Activated T-cell treated with anti-CD3 and anti-CD28 coated beads for 4 hours (primary cell): ENCODE measurements at places on chromosomes 2 and 18.

- DNase-seq, result no peak
Measured at GRCh38 chr18:78993014-78993926, 13.7 kb downstream of the SALL3 start.

DNA sequence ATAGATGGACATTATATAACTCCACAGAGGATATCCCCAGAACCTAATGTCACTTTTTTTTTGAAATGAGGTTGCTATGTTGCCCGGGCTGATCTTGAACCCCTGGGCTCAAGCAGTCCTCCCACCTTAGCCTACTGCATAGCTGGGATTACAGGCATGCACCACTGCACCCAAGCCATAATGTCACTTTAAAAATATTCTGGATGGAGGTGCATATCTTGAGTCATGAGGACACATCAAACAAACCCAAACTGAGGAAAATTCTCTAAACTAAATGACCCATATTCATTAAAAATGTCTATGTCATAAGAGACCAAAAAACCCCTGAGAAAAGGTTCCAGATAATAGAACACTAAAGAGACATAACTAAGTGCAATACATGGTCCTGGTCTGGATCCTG, 36.3 kb downstream of the OSGEPL1 start:
- no peak for DNase-seq

GRCh38 chr2:224025874-224026273, 13.2 kb downstream of the SERPINE2 start:
- peak; percentile 47 for DNase-seq

- DNase-seq, result no peak
Measured at GRCh38 chr18:55501982-55502710, 85.8 kb downstream of the TCF4 start.

DNA sequence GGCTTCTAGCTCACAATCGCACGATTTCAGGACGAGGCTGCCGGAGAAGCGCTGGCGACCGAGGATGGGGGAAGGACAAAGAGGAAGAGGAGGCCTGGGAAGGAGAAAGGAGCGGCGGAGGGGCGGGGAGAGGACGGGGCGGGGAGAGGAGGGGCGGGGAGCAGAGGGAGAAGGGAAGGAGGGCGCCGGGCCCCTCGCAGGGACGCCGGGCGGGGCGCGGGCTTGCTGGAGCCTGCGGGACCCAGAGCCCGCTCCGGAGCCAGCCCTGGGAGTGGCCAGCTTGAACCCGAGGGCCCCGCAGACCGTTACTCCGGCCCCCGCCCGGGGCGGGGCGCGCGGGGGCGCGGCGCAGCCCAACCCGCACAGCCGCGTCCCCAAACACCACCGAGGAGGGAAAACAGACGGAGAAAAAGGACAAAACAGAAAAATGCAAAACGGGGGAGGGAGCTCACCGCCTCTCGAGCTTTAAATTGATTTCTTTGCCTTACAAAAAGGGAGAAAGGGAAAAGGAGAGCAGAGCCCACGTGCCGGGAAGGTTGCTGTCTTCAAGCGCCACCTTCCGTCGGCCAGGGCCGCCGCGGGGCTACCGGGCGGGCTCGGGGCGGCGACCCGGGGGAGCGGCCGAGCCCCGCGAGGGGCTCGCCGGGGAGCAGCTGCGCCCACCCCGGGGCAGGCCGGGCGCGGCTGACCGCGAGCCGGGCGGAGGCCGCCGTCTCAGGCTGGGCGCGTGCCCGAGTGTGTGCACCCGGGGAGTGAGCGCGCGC, 781 bp upstream of the SOX11 start:
- DNase-seq, result no peak

- DNase-seq, result no peak
Measured at GRCh38 chr2:45771261-45771660, 119.8 kb downstream of the PRKCE start.

- DNase-seq, result no peak
Measured at GRCh38 chr2:84187258-84187657, 271.8 kb downstream of the SUCLG1 start.

DNA sequence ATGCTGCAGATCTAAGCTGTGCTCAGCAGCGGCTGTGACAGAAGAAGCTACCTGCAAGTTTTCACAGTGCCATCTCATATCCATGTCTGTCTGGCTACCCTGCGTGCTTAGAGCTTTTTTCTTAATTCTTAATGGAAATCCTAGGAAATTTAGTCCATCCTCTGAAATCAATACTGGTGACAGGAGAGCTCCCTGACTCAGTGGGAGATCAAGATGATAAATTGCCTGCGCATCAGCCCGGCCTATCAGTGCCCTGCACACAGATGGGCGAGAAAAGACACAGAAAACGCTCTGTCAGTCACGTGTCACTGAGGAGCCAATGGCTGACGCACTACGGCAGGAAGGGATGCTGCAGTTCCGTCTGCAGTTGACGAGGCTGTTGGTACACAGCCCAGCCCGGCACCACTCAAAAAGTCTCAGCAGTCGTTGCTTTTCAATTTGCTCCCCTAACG, 819.6 kb upstream of the FSHR start:
- DNase-seq, result peak; percentile 34

DNA sequence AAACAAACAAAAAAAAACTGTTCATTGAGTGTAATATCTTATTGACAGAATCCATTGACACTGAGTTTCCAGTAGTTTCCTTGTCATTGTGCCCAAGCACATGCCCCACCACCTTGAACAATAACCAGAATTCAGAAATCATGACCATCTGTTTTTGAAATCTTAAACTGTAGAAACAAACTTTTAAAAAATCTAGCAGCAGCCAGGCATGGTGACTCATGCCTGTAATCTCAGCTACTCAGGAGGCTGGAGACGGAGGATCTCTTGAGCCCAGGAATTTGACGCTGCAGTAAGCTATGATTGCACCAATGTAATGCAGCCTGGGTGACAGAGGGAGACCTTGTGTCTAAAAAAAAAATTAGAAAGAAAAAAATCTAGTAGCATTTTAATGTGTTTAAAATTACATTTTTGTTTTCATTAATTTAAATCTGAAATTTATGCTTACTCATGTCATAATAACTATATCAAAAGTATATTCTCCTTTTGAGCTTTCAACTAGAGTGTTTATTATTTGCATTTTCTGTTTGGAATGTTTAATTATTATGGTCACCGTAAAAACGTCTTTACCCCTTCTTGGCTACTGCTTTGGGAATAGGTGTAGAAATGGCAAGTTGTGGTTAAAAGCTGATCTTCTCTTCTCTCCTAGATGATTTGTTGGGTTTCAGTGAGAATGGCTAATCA, 25.2 kb upstream of the STON1 start:
- DNase-seq, result no peak

GRCh38 chr2:234914371-234915154, 37.3 kb upstream of the SH3BP4 start:
- DNase-seq, result no peak

DNA sequence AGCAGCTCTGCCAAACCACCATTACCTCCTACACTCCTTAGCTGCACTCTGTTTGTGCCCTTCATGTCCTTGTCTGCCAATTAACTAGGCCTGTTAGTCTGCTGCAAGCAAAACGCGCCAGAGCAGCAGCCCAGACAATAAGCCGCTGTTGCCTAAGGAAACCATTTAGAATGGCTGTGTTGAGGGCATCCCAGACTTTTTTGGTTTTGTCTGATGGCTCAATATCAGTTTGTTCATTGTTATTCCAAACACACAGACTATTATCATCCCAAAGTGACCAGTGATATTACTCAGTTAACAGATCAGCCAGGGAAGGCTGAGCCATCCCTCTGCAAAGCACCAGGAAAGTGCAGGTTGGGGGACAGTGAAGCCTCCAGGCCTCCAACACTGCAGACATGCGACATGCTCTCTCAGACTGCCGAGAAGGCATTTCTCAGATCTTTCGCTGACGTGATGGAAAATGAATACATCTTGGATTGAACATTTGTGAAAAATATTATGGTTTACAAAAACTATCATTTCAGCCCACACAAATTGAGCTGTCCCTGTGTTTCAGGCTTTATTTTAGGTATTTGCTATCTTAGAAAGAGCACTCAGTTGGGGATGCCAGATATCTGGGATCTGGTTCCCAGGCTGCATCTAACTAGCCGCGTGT, 182.0 kb upstream of the HNRNPA3 start:
- no peak for DNase-seq

DNA sequence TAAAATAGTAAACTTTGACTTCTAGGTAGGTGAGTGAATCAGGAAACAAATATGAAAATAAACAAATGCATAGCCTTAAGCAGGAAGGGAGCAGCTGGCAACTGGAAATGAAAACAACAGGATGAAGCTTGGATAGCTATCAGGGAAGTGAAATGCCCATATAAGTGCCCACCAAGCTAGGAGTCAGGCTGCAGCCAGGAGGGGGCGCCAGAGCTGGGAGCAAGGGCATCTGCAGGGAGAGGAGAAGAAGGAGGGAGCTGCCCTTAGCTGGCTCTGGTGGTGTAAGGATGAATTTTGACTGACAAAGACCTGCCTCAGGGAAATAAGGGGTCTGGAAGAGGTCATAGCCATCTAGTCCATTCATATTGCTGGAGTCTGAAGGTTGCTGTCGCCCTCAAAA, 298.3 kb downstream of the TDRD15 start:
- DNase-seq, result no peak

GRCh38 chr2:239756031-239756789, 268.9 kb downstream of the NDUFA10 start:
- DNase-seq, result no peak

GRCh38 chr2:136000502-136000901, 15.1 kb upstream of the DARS1 start:
- DNase-seq, result no peak

DNA sequence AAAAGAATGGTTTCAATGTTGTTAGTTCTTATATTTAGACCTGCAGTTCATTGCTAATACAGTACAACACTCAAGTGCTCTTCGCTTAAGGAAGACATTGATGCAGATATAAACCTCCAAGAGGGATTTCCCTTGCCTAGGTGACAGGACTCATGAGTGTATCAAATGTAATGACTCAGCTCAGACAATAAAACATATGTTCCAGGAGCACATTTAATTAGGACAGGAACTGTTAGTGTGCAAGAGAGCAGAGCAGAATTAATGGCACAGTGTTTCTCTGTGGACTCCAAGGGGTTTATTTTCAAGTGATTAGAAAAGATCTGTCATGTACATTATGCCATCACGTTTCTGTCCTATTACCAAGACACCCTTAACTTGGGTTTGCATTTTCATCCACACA, 375.0 kb downstream of the LRRTM4 start:
- DNase-seq, result no peak

GRCh38 chr2:63044362-63045327, 6.0 kb upstream of the OTX1 start:
- no peak for DNase-seq

DNA sequence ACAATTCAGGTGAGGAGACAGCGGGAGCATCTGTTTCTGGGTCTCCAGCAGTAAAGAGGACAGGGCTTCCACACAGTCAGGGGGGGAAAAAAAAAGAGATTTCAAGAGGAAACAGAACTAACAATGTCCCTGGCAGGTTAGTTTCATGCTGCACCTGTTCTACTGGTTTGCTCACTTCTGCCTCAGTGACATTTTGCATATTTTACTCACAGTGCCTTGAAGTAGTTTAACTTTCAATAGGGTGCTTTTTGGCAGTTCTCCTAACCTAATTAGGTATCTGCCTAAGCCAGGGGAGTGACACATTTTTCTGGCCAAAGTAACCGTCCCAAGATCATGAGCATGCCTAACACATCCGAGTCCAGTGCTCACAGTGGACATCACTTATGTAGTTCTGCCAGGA, 109.0 kb upstream of the ALK start:
- no peak for DNase-seq

- DNase-seq, result no peak
Measured at GRCh38 chr2:153548536-153548935, 70.0 kb upstream of the RPRM start.

- DNase-seq, result no peak
Measured at GRCh38 chr2:237664151-237664550, 36.8 kb downstream of the LRRFIP1 start.

DNA sequence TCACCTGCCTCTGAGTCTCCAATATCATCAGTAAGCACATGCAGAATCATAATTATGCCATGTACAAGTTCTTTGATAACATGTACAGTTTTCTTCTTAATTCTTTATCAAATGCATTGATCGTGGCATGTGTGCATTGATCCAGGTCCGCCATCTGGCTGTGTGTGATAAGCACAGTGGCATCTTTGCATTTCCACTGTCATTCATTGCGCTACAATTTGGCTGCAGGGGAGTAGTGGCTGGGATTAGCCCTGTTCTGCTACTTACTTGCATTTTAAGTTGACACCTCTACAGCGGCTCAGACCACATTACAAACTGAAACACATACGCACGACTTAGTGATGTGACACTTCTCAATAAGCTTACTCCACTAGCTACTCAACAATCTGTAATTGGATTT, 83.6 kb upstream of the OTX1 start:
- DNase-seq, result no peak

DNA sequence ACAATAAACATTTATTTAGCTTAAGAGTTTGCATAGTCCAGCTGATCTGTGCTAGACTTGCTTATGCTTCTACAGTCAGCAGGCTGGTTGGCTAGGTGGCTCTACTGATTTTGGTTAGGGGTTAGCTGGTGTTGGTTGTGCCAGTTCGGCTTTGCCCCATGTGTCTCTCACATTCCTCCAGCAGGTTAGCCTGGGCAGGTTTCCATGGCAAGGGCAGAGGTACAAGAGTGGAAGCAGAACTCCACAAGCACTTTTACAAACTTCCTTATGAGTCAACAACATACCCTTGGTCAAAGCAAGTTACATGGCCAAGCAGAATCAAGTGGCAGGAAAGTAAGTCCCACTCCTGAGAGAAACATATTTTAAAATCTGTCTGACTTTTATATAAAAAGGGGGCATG, 82.3 kb downstream of the SS18 start:
- no peak for DNase-seq

DNA sequence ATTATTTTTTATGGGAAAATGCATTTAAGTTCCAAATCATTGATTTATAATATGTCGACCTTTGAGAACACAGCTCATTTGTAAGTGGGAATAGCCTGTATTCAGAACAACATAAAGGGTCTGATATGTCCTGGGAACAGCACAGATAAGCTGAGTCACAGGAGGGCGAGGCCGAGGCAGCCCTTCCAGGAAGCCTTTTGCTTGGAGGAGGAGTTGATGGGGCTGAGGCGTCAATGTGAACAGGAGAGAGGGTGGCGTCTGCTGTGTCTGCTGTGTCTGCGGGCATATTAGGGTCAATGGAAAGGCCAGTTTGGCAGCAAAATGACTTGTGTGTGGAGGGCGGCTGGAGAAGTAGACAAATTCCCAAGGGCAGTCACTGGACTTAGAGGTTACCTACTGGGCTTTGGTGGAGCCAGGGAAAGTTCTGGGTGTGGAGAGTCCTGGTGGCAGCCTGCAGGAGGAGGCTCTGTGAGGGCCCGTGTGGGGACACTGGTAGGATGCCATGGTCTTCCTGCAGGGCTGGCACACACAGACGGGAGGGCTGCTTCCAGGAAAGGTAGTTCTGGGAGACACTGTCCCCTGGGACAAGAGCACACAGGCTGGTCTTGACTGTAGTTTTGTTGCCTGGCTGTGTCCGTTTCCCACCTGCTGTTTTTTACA, 128.1 kb downstream of the GLI2 start:
- DNase-seq, result no peak

DNA sequence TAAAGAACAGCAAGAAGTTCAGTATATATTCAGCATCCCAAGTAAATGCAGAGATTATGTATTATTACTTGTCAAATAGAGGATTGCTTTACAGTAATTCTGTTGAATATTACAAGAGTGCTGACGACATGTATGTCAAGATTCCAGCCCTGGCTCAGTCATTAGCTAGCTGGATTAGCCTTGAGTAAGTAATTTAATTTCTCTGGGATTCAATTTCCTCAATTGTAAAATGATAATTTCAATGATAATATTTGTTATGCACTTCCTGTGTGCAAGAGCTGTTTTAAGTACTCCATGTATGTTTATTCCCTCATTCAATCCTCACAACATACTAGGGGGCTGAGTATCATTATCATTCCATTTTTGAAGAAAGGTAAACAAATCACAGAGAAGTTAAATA, 44.0 kb downstream of the TCF4 start:
- DNase-seq, result no peak
